ENCODE measurements at places on chromosomes 12 and 14.
A peak's percentile ranks its signal among the peaks of the same experiment; 100 is the strongest.

- DNase-seq: no peak
Measured at GRCh38 chr14:99435327-99435726, 45.3 kb downstream of the SETD3 start.

GRCh38 chr12:91618281-91618680, 435.7 kb upstream of the DCN start:
- no peak for DNase-seq

DNA sequence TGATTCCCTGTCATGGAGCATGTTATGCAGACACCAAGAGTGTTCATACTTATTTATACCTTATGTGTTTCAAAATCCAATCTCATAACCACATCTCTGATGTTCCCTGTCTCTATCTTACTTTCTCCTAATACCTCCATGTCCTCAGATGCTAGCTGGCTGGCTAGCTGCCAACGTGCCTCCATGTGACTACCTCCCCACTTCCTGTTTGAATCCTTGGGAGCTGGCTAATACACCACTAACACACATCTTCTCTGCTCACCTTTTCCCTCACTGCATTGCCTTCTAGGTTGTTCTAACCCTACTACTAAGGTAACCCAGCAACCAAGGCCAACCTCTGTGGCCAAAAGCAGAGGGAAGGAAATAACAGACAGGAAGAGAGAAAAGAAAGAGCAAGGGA, 27.3 kb downstream of the TTC5 start:
- DNase-seq: no peak

- no peak for DNase-seq
Measured at GRCh38 chr12:124928912-124929530, 14.6 kb upstream of the UBC start.

DNA sequence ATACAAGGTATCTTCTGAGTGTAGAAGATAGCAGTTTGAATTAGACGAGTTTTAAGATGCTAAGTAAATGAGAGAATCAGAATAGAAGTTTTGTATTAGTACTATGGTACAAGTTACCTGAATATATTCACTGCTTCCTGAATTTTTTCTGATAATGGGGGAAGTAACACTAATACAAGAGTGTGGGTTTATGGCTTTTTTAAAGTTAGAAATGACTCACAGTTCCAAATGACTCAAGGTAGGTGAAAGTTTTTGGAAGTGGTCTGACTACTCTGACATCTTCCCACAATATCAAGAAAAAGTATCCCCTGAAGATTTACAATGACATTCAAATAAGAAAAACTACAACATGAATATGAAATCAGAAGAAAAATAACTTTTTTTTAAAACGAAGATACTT, 123.7 kb upstream of the GARIN6 start:
- DNase-seq: no peak

- DNase-seq: no peak
Measured at GRCh38 chr12:24177889-24178288, 228.4 kb upstream of the SOX5 start.

- no peak for DNase-seq
Measured at GRCh38 chr12:128399253-128399652, 132.3 kb downstream of the TMEM132C start.

DNA sequence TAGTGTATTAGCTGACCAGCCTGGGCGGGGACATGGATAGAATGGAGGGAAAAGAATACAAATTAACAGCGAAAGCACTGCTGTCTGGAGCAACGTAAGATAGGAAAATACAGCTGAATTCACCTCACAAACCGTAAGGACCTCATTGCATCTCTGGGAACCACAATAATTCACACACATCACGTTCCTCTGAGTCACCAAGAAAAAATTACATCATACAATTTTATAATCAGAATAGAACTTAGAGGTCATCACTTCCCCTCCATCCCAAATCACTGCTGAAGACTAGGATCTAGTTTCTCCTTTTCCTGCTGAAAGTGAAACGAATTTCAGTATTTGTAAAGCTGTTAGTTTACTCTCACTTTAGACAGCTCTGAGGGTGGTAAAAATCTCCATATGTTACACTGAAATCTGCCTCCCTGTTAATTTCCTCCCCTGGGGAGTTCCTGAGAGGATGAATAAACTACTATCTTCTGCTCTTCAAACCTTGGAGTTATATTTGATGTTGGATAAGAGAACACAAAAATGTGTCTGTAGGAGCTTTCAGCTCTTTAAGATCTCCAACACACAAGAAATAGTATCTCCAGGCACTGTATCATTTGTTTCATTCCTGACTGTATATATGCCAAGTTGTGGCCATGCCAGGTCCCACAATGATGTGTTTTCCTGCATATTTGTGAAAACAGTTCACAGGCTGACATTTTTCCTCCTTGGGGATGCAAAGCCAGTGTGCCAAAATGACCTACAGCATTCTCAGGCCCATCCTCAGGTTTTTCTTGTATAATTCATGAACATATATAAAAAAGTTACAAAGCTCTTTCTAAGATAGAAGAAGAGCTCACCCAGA, 63.8 kb upstream of the SSTR1 start:
- DNase-seq: no peak

- DNase-seq: no peak
Measured at GRCh38 chr12:77619425-77619824, 211.3 kb upstream of the NAV3 start.

GRCh38 chr12:32089586-32089985, 17.1 kb upstream of the BICD1 start:
- no peak for DNase-seq

- no peak for DNase-seq
Measured at GRCh38 chr14:98470663-98471062, 801.3 kb downstream of the BCL11B start.

DNA sequence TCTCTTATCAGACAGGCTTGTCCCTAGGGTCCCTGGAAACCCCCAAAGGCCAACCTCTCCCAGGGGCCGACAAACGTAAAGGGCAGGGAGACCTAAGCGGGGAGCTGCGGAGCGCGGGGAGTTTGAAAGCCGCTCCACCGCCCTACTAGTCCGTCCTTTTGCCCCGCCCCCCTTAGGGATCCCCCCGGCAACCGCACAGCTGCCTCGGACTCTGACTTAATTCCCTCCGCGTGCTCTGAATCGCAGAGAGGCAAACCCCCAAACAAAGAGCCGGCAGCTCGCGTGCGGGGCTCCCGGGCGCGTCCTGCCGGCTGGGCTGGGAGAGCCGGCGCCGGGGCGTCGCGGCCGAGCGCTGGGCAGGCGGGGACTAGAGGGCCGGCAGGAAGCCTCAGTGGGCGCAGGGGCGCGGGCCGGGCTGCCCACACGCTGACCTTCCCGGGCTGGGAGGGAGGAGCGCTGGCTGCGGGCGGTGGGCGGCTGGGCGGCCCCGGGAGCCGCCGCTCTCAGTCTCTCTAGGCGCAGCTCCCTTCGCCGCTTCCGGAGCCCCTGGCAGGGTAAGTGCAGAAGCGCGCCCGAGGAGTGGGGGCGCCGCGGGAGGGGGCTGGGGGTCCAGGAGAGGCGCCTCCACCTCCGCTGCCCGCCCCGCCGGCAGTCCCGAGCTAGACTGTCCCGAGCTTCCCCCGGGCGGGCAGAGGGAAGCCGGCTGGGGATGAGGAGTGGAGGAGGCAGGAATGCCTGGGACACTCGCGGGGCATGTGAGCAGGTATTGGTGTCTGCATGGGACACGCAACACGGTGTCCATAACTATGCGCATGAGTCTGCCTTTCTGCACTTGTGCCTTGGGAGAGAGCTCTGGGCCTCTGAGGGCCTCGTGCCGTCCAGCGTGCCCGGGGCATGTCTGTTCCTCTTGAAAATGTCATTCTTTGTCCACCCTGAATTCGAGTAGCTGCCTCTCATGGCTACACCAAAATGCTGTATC, at the start of gene TSPAN11:
TSPAN11 (plus strand) TSS at position 506 of the 979 bp plus-strand sequence. CDS start 27,244 bp downstream, outside the sequence.
- no peak for DNase-seq

GRCh38 chr12:49934505-49934904, 16.0 kb upstream of the AQP2 start:
- no peak for DNase-seq

- DNase-seq: no peak
Measured at GRCh38 chr12:123987022-123987421, 14.0 kb downstream of the ZNF664 start.

- no peak for DNase-seq
Measured at GRCh38 chr12:76012644-76013043, 18.9 kb downstream of the PHLDA1 start.

DNA sequence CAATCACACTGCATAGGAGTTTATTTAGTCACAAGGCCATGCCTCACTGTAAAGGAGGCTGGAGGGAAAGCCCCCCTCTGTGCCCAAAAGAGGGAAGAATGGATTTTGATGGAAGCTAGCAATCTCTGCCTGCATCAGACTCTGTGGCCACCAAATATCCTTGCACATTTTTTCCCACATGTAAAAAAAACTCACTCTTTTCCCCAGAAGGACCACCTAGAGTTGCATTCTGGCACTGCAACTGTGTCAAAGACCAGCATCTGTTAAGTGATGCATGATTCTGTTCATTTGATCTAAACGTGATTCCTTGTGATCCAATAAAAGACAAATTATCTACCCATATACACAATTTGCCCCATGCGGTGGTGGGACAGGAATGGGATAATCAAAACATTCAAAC, 8.0 kb downstream of the RHOJ start:
- no peak for DNase-seq

DNA sequence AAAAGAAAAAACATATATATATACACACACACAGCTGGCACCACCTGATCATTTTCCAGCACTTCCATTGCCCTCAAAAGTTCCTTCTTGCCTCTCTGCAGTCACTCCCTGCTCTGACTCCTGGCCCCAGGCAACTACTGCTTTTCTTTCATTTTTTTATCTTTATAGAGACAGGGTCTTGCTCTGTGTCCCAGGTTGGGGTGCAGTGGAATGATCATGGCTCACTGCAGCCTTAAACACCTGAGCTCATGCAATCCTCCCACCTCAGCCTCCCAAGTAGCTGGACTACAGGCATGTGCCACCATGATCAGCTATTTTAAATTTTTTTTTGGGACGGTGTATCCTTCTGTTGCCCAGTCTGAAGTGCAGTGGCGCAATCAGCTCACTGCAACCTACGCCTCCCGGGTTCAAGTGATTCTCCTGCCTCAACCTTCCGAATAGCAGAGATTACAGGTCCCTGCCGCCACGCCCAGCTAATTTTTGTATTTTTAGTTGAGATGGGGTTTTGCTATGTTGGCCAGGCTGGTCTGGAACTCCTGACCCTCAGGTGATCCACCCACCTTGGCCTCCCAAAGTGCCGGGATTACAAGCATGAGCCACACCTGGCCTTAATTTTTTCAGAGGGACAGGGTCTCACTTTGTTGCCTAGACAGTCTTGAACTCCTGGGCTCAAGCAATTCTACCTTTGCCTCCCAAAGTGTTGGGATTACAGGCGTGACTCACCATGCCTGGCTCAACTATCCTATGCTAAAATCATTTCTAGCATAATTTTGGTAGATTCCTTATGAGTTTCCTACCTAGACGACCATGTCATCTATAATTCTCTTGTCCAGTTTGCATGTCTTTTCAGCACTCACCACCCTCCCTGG, 7.8 kb downstream of the HSP90AA1 start:
- DNase-seq: no peak

DNA sequence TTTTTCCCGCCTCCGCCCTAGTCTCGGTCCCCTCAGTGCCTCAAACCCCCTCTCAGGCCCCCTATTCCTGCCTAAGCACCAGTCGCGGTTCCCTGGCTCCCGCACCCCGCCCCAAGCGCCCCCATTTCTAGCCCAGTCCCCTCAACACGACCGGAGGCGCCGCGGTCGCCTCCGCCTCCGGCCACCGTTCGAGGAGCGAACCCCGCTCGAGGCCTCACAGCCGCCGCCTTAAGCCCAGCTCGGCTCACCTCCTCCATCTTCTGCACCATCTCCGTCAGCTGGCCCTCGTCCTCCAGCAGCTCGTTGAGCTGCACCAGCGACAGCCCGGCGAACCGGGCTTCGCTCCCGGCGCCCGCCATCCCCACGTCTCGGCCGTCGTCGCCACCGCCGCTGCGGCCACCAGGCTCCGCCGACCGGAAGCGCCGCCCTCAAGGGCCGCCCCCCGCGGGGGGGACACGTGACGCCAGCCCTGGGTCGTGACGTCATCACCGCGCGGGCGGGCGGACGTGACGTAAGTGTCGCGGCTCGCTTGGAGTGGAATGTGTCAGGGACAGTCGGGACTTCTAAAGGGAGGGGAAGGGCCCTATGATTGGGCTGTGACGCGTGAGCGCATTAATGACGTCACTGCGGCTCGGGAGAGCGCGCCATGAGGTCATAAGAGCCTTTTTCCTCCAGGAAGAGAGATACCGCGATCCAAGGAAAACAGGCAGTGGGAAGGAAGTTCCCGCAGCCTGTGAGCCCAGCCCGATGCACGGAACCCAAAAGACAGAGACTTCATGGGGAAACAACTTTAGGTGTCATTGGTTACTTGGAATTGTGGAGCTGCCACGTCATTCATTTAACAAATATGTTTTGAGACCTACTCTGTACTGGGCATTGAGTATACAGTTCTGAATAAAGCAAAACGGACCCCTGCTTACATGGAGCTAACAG, at the start of gene VPS37B:
VPS37B (minus strand) TSS at position 421 of the 933 bp plus-strand sequence; CDS start at position 359, 62 bp downstream.
- DNase-seq: peak; percentile 83

GRCh38 chr14:105480807-105481801, 5.6 kb upstream of the CRIP1 start:
- peak; percentile 79 for DNase-seq

GRCh38 chr12:77609016-77609415, 221.7 kb upstream of the NAV3 start:
- DNase-seq: no peak

DNA sequence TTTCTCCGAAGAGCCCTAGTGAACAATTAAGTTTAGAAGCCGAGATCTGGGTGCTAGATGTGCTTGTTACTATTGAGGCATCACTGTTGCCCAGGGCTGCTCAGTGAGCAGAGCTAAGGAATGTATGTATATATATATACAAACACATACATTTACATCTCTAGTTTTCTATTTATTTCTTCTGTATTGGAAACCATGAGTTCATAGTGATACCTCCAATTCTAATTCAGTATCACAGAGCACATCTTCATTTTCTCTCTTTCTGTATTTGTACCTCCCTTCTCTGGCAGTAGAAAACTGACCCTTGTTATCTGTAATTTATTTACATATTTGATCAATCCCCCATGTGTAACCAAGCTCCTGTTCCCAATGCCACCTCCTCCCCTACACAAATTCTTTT, 40.7 kb upstream of the FUT8 start:
- DNase-seq: no peak

DNA sequence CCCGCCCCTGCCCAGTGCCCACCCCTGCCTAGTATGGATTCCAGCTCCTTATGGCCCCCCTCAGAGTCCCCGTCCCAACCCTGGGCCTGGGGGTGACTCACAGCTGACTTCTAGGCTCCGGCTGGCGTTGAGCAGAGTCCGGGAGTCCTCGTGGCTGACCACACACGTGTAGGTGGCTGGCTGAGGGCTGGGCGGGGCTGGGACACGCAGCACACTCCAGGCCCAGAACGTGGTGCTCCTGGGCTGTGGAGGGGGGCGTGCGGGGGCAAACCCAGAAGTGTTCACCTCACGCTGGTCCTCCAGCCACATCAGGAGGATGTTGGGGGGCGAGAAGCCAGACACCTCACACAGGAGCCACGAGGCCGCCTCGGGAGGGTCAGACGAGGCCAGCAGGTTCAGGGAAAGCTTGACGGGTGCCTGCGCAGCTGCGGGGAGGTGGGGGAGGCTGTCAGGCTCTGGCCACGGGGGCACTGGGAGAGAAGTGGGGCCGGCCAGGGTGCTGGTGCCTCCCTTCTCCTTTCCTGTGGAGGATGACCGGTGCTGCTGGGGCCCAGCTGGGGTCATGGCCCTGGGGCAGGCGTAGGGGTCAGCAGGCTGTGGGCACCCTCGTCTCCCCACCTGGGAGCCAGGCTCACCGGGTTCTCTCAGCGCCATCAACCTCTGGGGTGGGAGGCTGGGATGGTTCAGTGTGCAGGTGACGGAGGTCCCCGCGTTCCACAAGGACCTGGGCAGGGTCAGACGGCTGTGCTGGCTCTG, 314.1 kb downstream of the TMEM121 start:
- no peak for DNase-seq

GRCh38 chr14:104316121-104316722, 177.8 kb downstream of the KIF26A start:
- no peak for DNase-seq

Data from stimulated activated CD8-positive, alpha-beta memory T cell treated with anti-CD3 and anti-CD28 coated beads, Interleukin-12 subunit alpha, Interleukin-12 subunit beta, amount 100 ng/mL, for 4 hours (primary cell).